ENCODE measurements at places on chromosomes 2 and 18.

DNA sequence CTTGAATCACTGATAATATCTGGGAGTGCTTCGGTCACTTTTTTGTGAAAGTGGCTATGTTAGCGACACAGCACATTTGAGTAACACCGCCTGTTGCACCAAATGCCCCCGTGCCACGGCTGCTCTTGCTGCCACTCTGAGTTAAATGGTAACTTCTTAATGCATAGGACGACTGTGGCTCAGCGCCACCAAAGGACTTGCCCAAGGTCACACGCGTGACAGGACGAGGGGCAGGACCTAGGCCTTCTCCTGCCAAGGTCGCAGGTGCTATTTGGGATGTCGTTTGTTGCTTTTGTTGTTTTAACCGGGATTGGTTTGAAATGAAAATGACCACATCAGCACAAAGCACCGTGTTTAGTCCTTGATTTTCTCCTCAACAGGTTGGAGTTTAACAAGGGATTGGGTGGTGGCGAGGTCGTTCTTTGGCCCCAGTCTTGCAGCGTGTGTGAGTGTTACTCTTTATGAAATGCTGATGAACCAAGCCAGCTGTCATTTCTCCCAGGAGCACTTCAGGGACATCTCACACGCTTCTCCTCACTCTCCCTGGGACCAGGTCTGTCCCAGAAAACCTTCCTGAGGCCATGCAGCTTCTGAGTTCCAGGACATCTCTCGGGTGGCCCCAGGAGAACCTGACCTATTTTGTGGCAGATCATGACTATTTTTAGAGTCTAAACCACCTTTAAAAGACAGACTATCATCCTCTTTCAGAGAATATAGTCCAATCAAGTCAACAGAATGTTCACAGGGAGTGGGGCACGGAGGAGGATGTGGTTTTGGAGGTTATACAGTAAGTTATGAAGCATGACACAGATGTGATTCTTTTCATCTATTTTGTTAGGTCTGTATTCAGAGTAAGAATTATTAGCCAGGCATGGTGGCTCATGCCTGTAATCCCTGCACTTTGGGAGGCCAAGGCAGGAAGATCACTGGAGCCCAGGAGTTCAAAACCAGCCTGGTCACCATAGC, 49.9 kb downstream of the MTCL1 start:
- DNase-seq, result peak; percentile 46

- no peak for DNase-seq
Observed at GRCh38 chr2:17557596-17557995, 17.1 kb downstream of the VSNL1 start.

GRCh38 chr2:109597283-109597682, 16.5 kb downstream of the SEPTIN10 start:
- DNase-seq, result peak; percentile 71

GRCh38 chr2:221461901-221462300, 110.2 kb downstream of the EPHA4 start:
- DNase-seq, result no peak

- DNase-seq, result no peak
Observed at GRCh38 chr18:12608301-12608700, 49.6 kb downstream of the SPIRE1 start.

- no peak for DNase-seq
Observed at GRCh38 chr2:122414902-122415301, 659.5 kb downstream of the TSN start.

GRCh38 chr2:16613539-16614011, 52.1 kb downstream of the CYRIA start:
- peak; percentile 49 for DNase-seq

- no peak for DNase-seq
Observed at GRCh38 chr2:98164256-98164655, 77.3 kb downstream of the VWA3B start.

GRCh38 chr2:150732491-150732890, 245.0 kb upstream of the RND3 start:
- DNase-seq, result peak; percentile 9

GRCh38 chr2:23492337-23492675, 107.3 kb downstream of the KLHL29 start:
- DNase-seq, result no peak

DNA sequence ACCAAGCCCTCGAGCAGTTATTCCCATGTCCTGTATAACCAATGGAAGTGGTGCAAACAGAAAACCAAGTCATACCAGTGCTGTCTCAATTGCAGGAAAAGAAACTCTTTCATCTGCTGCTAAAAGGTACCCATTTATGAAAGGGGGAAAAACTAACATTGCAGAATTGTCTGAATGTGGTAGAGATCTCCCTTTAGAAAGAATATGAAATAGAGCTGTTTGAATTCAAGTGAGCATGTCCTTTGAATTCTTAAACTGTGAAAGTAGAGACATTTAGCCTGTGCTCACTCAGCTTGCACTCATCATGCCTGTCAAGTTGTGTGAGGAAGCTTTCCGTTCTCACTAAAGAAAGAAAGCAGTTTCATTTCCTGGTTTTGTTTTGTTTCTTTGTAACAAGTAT, 87.4 kb downstream of the EML4 start:
- peak; percentile 68 for DNase-seq

GRCh38 chr2:64985447-64985846, 3.8 kb upstream of the SLC1A4 start:
- peak; percentile 82 for DNase-seq

- DNase-seq, result no peak
Observed at GRCh38 chr2:208174144-208174543, 10.8 kb upstream of the CRYGA start.

- DNase-seq, result no peak
Observed at GRCh38 chr18:59140302-59140885, 710 bp downstream of the SEC11C start.

DNA sequence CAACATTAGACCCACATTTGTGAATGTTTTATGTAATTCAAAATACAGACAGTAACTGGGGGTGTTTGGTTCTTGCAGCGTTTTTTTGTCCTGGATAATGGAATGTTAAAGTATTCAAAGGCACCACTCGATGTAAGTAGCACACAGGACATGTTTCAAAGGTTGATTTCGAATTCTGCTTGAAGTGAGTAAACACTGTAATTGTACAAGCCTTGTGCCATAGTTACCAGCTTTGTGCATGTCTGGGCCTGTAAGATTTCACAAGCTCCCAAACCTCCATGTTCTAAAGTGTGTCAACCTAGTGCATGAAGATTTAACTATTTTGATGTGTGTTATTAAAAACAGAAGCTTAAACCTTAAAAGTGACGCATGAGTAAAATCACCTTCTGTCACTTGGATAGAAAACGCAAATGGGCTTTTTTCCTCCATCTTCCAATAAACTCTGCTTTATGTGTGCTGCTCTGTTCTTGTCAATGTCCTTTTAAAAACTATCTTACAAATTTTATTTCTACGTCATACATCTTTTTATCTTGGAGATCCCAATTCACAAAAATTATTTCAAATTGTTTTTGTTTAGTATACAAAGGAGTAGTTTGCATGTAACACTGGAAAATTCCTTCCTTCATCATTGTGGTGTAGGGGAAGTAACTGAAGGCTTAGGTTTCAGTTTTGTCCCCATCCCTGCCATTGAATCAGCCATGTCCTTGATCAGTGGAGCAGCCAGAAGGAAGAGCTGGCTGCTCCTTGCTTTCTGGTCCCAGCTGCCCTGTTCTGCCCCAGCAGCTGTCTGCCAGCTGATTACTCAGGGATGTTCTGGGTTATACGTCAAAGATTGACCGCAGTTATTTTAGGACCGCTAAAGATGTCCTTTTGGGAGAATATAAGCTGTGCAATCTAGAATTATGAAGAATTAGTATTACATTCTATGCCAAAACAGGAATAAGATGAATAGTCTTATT, 119.2 kb downstream of the PRKRA start:
- DNase-seq, result no peak

- DNase-seq, result no peak
Observed at GRCh38 chr2:212037062-212037461, 501.5 kb downstream of the ERBB4 start.

GRCh38 chr2:98727369-98728087, 3.4 kb downstream of the MGAT4A start:
- no peak for DNase-seq

Measured in GM12865 (cell line).